ENCODE measurements at places on chromosomes 12 and 14. TPM values are rescaled to one million over a fixed set of nuclear protein-coding genes. Genes with fewer than 3 reads are reported as not detected.

Gene NAV3
- total RNA-seq = not detected

Gene COQ5
- 35.6 TPM for total RNA-seq

Gene SDSL
- 0.25 TPM for total RNA-seq

Gene RFLNA
- not detected for total RNA-seq

Gene PTGDR
- not detected for total RNA-seq

Gene METTL17
- total RNA-seq = 99.1 TPM

Gene TAS2R9
- total RNA-seq = not detected

Gene PXMP2
- total RNA-seq = 19.0 TPM

Gene TAS2R50
- 0.37 TPM for total RNA-seq

DNA sequence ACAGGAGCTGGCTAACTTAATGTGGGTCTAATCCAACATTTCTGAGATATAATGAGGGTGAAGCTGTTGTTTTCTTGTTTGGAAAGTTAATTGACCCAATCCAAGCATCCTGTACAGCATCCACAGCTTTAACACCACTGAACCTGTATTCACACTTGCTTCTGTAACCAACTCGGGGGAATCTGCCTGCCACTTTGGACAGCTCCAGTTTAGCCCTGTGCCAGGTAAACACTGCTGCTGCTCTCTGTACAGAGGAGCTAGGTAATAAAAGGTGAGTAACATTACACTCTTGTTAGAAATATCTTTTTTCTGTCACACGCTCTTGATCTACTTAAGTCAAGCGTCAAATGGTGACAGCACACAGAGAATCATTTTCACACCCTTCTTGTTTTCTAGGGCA lies 700 bp downstream of the OR11G2 start:
- H3K27ac ChIP-seq = no peak overlapping the region
- DNase-seq = no peak
- H3K4me3 ChIP-seq = no peak overlapping the region
- peaks cover 11% of the 10 kb centered on the region for H3K27me3 ChIP-seq
- no peaks in the 10 kb centered on the region for H3K4me1 ChIP-seq
- H3K36me3 ChIP-seq = no peaks in the 10 kb centered on the region

GRCh38 chr12:46110223-46110611 lies 119.8 kb upstream of the SCAF11 start:
- H3K4me1 ChIP-seq = no peaks in the 10 kb centered on the region
- DNase-seq = no peak
- H3K27me3 ChIP-seq = no peaks in the 10 kb centered on the region
- no peak overlapping the region for H3K4me3 ChIP-seq
- peaks cover 6% of the 10 kb centered on the region for H3K36me3 ChIP-seq

GRCh38 chr12:28536088-28536487 lies 345.8 kb downstream of the CCDC91 start:
- DNase-seq = no peak
- H3K36me3 ChIP-seq = peaks cover 22% of the 10 kb centered on the region
- no peaks in the 10 kb centered on the region for H3K27me3 ChIP-seq
- H3K4me3 ChIP-seq = no peak overlapping the region
- peak overlapping the region; percentile 54 for H3K27ac ChIP-seq
- peaks cover 4% of the 10 kb centered on the region for H3K4me1 ChIP-seq

- no peak for DNase-seq
- no peak overlapping the region for H3K4me3 ChIP-seq
- H3K36me3 ChIP-seq = no peaks in the 10 kb centered on the region
Observed at GRCh38 chr12:131116468-131117117, 162.9 kb downstream of the ADGRD1 start.

- H3K27ac ChIP-seq = no peak overlapping the region
- no peaks in the 10 kb centered on the region for H3K4me1 ChIP-seq
- no peaks in the 10 kb centered on the region for H3K27me3 ChIP-seq
- peaks cover 1% of the 10 kb centered on the region for H3K36me3 ChIP-seq
- DNase-seq = no peak
Observed at GRCh38 chr14:72731252-72732020, 162.5 kb downstream of the DPF3 start.

- no peak overlapping the region for H3K4me3 ChIP-seq
- H3K36me3 ChIP-seq = peaks cover 9% of the 10 kb centered on the region
- DNase-seq = no peak
- H3K4me1 ChIP-seq = no peaks in the 10 kb centered on the region
- no peaks in the 10 kb centered on the region for H3K27me3 ChIP-seq
Observed at GRCh38 chr14:50122291-50122690, 5.9 kb upstream of the VCPKMT start.

- H3K4me1 ChIP-seq = no peaks in the 10 kb centered on the region
- no peak overlapping the region for H3K4me3 ChIP-seq
- peaks cover 29% of the 10 kb centered on the region for H3K27me3 ChIP-seq
- DNase-seq = no peak
Observed at GRCh38 chr12:130948136-130948535, 5.6 kb upstream of the ADGRD1 start.

DNA sequence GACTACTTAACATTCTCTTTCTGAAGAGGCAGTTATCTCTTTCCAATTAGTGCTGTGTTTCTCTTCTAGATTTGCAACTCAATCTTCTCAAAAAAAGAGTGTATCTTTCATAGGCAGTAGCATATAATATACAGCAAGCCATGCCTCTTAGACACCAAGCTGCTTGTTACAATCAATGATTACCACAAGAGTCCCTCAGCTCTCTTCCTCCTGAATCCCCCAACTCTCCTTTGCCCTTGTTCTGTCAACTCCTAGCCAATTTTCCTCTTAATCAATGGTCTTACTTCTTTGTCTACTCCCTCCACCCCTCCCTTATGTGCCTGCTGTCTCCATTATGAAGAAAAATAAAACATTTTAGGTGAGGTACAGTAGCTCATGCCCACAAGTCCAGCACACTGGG lies 2.6 kb downstream of the TMTC1 start:
- H3K36me3 ChIP-seq = no peaks in the 10 kb centered on the region
- no peak overlapping the region for H3K4me3 ChIP-seq
- DNase-seq = no peak
- peaks cover 71% of the 10 kb centered on the region for H3K27me3 ChIP-seq
- H3K4me1 ChIP-seq = peaks cover 8% of the 10 kb centered on the region

DNA sequence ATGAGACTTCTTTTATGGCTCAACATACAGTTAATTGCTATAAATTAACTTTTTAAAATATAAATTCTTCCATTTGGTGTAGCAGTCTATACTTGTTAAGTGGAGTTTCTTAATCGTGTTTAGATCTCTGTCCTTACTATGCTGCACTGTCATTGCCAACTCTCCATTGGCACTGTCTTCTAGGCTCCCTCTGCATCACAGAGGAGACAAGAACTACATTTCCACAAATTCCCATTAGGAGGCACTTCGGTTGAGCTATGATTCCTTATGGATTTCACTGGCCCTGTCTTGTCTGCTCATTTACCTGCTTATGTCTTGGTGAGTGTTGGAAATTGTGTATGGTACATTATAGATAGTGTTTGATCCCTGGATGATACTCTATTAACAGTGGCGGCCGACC lies 630.9 kb upstream of the ATXN7L3B start:
- no peak overlapping the region for H3K27ac ChIP-seq
- H3K4me3 ChIP-seq = no peak overlapping the region
- H3K36me3 ChIP-seq = no peaks in the 10 kb centered on the region
- H3K4me1 ChIP-seq = no peaks in the 10 kb centered on the region

DNA sequence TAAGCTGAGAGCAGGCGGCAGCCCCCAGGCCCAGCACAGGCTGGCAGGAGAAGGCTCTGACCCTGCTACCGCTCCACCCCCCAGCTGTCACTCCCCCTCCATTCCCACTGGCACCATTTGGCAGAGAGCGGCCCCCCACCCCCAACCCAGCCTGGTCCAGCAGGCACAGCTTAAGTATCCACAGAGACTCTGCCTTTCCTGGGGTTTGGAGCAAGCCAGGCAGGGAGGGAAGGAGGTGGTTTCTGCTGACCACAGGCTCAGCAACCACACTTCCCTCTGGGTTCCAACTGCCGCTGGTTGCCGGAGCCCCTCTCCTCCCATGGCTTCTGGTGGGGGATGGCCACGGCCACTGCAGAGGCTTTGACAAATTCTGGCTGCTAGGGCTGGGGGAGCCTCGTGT lies 30.5 kb upstream of the CCND2 start:
- peaks cover 16% of the 10 kb centered on the region for H3K36me3 ChIP-seq
- no peak for DNase-seq
- peaks cover 28% of the 10 kb centered on the region for H3K27me3 ChIP-seq

GRCh38 chr12:26551385-26551784 lies 281.6 kb downstream of the ITPR2 start:
- DNase-seq = no peak
- H3K4me1 ChIP-seq = no peaks in the 10 kb centered on the region
- peaks cover 36% of the 10 kb centered on the region for H3K36me3 ChIP-seq
- H3K27ac ChIP-seq = no peak overlapping the region
- H3K27me3 ChIP-seq = no peaks in the 10 kb centered on the region

- no peak for DNase-seq
- H3K4me3 ChIP-seq = no peak overlapping the region
- H3K27ac ChIP-seq = no peak overlapping the region
- no peaks in the 10 kb centered on the region for H3K4me1 ChIP-seq
Observed at GRCh38 chr14:87491816-87492215, 501.2 kb downstream of the GALC start.

DNA sequence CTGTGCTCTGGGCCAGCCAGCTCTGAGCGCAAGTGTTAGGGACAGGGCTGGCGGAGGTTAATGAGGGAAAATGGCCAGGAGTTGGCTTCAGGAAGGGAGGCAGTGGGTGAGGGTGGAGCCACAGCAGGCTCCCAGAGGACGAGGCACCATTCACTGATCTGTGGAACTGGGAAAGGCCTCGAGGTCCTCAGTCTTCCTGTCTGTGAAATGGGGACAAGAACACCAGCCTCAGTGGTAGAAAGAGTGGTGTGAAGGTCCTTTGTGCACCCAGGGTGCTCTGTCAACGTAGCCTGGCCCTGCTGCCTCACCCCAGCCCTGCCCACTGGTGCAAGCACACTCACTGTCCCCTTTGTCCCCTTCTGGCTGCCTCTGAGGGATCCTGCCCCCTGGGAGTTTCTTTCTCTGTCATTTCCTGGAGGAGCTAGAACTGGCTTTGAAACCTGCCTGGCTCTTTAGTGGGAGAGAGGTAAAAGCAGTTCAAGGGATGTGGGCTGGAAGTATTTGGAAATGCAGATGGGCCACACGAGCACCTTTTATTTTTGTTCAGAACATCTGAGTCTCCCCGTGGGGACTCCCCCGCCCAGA lies 25.0 kb downstream of the SYNDIG1L start:
- peak overlapping the region; percentile 71 for H3K27ac ChIP-seq
- no peak for DNase-seq
- H3K4me1 ChIP-seq = peaks cover 11% of the 10 kb centered on the region
- H3K4me3 ChIP-seq = peak overlapping the region; percentile 58
- H3K27me3 ChIP-seq = no peaks in the 10 kb centered on the region

- no peaks in the 10 kb centered on the region for H3K4me1 ChIP-seq
- H3K27me3 ChIP-seq = peaks cover 20% of the 10 kb centered on the region
- no peak overlapping the region for H3K27ac ChIP-seq
- no peak for DNase-seq
Observed at GRCh38 chr12:127107744-127108143, 1159.2 kb upstream of the TMEM132C start.

DNA sequence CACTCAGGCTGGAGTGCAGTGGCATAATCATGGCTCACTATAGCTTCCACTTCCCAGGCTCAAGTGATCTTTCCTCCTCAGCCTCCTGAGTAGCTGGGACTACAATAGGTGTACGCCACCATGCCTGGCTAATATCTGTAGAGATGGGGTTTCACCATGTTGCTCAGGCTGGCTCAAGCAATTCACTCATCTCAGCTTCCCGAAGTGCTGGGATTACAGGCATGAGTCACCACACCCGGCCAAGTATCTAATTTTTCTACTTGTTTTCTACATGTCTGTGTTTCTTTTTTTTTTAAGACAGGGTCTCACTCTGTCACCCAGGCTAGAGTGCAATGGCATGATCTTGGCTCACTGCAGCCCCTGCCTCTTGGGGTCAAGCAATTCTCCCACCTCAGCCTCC lies 119.7 kb upstream of the MED13L start:
- no peak overlapping the region for H3K27ac ChIP-seq
- H3K4me3 ChIP-seq = no peak overlapping the region
- DNase-seq = no peak
- peaks cover 2% of the 10 kb centered on the region for H3K4me1 ChIP-seq
- H3K27me3 ChIP-seq = no peaks in the 10 kb centered on the region
- H3K36me3 ChIP-seq = no peaks in the 10 kb centered on the region

DNA sequence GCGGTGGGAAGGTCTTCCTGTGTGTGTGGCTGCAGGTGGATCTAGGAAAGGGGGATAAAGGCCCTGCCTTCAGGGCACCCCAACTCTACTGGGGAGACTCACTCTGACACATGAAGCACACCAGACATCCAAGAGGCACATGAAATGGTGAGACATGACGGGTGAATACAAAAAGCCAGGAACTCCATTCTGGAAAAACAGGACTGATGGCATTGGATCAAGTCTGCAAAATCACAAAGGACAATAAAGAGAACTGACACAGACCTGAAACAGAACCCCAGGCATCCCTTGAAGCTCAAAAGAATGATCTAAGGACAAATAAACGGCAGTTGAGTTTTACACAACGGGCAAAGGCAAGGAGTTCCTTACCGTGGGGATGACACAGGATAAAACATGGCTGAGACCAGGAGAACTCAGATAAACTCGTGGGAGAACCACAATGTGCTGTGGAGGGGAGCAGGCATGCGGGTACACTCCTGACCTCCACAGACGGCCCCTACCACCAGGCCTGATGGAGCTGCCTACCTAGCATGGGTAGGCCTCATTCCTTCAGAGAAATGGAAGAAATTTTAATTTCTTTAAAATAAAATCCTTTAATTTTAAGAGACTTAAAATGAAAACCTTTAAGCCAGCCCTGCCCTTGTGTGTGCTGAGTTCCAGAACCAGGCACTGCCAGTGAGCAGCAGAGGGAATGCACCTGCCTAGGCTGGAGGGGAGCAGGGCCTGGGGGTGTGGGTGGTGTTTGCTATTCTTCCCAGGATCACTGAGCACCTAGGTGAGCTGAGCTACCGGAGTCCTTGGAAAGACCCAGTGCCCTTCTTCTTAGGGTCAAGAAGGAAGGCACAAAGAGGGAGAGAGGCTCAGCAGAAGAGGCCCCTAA lies 100.1 kb downstream of the SINHCAF start:
- no peaks in the 10 kb centered on the region for H3K4me1 ChIP-seq
- H3K4me3 ChIP-seq = no peak overlapping the region
- H3K27me3 ChIP-seq = no peaks in the 10 kb centered on the region
- no peaks in the 10 kb centered on the region for H3K36me3 ChIP-seq
- no peak for DNase-seq

GRCh38 chr14:95597784-95598211 lies 62.9 kb downstream of the GLRX5 start:
- H3K27me3 ChIP-seq = peaks cover 32% of the 10 kb centered on the region
- peak; percentile 13 for DNase-seq
- no peak overlapping the region for H3K4me3 ChIP-seq
- H3K4me1 ChIP-seq = no peaks in the 10 kb centered on the region
- no peaks in the 10 kb centered on the region for H3K36me3 ChIP-seq
- H3K27ac ChIP-seq = no peak overlapping the region

GRCh38 chr12:92058664-92059063 lies 87.0 kb downstream of the BTG1 start:
- H3K27me3 ChIP-seq = no peaks in the 10 kb centered on the region
- no peak for DNase-seq
- H3K4me1 ChIP-seq = peaks cover 76% of the 10 kb centered on the region
- peaks cover 44% of the 10 kb centered on the region for H3K36me3 ChIP-seq
- H3K4me3 ChIP-seq = no peak overlapping the region

- peaks cover 20% of the 10 kb centered on the region for H3K27me3 ChIP-seq
- H3K4me3 ChIP-seq = no peak overlapping the region
- H3K27ac ChIP-seq = no peak overlapping the region
- no peaks in the 10 kb centered on the region for H3K36me3 ChIP-seq
- peaks cover 19% of the 10 kb centered on the region for H3K4me1 ChIP-seq
Observed at GRCh38 chr14:65173973-65174693, 71.8 kb upstream of the MAX start.

- DNase-seq = no peak
- no peaks in the 10 kb centered on the region for H3K4me1 ChIP-seq
- H3K27me3 ChIP-seq = no peaks in the 10 kb centered on the region
- no peaks in the 10 kb centered on the region for H3K36me3 ChIP-seq
Observed at GRCh38 chr12:83388551-83388950, 701.8 kb downstream of the TMTC2 start.

Data from activated naive CD8-positive, alpha-beta T cell treated with anti-CD3 and anti-CD28 coated beads for 36 hours (primary cell).